ENCODE measurements at places on chromosomes 7 and 10.

DNA sequence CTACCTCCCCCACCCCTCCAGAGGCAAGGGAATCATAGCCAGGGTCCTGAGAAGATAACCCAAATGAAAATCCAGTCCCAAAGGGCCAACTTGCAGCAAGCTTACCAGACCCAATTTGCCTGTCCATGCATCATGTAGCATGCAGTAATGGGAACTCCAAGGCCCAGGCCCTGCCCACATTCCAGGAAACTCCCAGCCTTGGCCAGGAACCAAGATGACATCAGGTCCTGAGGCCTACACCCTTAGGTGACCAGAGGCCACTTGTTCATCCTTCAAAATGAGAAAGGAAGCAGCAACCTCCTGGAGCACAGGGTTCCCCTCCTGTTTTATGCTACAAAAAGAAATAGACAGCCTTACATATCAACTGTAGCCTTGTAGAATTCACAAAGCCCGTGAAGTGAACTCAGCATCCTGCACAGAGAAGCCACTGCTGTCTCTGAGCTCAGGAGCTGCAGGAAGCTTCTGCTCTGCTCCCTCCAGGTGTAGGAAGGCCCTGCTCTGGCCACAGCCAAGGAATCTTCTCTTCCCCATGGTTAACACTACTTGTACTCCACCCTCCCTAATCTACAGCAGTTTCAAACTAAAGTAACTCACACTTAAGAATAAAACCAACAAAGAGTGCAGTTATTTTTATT, 30.3 kb upstream of the GRB10 start:
- no peak for DNase-seq
- no peaks in the 10 kb centered on the region for H3K4me1 ChIP-seq
- no peak overlapping the region for H3K4me3 ChIP-seq
- no peak overlapping the region for H3K27ac ChIP-seq
- H3K36me3 ChIP-seq, result no peaks in the 10 kb centered on the region

- no peaks in the 10 kb centered on the region for H3K27me3 ChIP-seq
- no peaks in the 10 kb centered on the region for H3K4me1 ChIP-seq
- H3K4me3 ChIP-seq, result no peak overlapping the region
- no peaks in the 10 kb centered on the region for H3K36me3 ChIP-seq
Observed at GRCh38 chr7:16318989-16319915, 102.1 kb downstream of the CRPPA start.

GRCh38 chr10:528173-529165, 161.0 kb downstream of the DIP2C start:
- H3K4me3 ChIP-seq, result no peak overlapping the region
- DNase-seq, result no peak
- H3K4me1 ChIP-seq, result no peaks in the 10 kb centered on the region
- no peaks in the 10 kb centered on the region for H3K36me3 ChIP-seq
- no peaks in the 10 kb centered on the region for H3K27me3 ChIP-seq

DNA sequence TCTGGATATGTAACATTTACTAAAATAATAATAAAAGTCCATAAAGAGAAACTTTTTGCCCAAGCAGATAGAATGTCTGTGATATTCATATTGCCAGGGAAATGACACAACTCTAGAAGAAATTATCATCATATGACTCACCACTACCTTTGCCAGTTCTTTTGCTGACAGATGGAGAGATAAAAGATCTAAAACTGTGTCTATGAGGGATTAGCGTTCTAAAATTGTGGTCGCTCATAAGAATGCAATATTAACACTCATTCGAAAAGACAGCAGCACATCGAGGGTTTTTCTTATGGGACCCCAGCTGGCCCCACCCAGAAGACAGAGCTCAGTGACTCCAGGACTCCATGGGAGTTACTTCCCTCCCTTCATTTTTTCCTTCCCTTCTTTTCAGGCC, 16.6 kb upstream of the LANCL2 start:
- no peaks in the 10 kb centered on the region for H3K4me1 ChIP-seq
- no peak overlapping the region for H3K4me3 ChIP-seq
- no peak for DNase-seq
- no peaks in the 10 kb centered on the region for H3K36me3 ChIP-seq

DNA sequence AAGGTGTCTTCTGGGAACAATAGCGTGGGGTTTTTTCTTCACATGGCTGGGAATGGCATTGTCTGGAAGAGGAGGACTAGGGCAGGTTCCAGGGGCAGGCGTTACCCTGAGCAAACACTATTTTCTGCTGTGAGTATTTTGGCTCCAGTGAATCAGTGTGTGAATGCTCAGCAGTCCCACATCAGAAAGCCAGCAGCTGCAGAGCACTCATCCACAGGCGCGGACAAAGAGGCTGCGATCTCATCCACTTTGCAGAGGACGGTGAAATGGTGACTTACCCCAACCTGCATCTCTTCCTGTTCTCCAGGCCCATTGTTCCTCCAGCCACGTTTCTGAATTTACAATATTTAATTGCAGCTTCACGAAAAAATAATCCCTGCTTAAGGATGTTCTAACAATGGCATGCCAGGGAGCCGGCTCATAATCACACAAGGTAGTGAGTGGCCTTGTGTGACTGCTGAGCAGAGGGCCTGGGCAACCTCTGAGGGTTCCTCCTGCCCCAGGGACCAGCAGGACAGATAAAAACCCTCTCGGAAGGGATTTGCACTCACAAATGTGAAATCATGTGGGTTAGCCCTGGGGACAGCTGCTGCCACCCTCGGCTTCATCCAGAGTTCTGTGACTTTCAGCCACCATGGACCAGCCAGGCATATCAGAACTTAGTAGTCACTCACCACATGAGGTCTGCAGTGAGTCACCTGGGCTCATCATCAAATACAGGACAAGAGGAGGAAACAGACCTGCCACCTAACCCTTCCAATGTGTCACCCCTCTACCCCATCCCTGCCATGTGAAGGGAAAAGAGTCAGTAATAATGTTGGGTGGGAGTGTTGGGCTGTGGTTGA, 65.0 kb upstream of the EN2 start:
- H3K36me3 ChIP-seq, result no peaks in the 10 kb centered on the region
- H3K4me3 ChIP-seq, result no peak overlapping the region

GRCh38 chr10:28765641-28766040, 88.3 kb downstream of the BAMBI start:
- no peak for DNase-seq
- H3K27ac ChIP-seq, result no peak overlapping the region
- no peaks in the 10 kb centered on the region for H3K27me3 ChIP-seq
- no peaks in the 10 kb centered on the region for H3K36me3 ChIP-seq
- H3K4me1 ChIP-seq, result no peaks in the 10 kb centered on the region
- H3K4me3 ChIP-seq, result no peak overlapping the region

DNA sequence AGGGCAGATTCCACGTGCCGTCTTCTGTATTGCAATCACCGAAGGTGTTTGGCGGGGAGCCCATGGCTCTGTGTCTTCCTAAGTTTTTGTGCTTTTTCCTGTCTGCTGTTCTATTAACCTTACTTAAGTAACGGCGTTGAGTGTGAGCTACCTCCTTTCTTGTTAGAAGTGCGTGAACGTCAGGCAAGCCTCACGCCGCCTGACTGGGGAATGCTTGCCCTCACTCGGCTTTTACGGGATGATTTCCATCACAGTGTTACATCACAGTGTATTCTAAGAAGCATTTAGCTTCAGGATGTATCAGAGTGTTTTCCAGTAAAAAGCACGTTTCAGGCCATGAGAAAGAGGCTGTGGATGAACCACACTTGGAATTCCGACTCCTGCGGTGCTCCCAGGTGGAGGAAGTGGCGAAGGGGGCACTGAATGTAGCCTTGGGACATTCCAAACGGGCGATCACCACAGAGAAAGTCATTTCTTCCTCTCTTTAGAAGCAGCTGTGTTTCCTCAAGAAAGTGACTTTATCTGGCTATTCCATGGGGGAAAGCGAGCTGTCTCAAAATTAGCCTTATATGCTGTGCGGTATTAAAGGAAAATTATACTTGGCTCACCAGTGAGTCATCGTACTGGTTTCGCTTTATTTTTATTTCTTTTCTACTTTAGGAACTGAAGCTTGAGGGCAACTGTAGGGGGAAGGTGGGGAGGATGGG, 290.7 kb downstream of the KLF6 start:
- H3K36me3 ChIP-seq, result no peaks in the 10 kb centered on the region
- no peak overlapping the region for H3K4me3 ChIP-seq
- no peak for DNase-seq
- H3K27ac ChIP-seq, result no peak overlapping the region
